ELR (cell line): ENCODE measurements at places on chromosomes 5 and 9.
A peak's percentile ranks its signal among the peaks of the same experiment; 100 is the strongest.

DNA sequence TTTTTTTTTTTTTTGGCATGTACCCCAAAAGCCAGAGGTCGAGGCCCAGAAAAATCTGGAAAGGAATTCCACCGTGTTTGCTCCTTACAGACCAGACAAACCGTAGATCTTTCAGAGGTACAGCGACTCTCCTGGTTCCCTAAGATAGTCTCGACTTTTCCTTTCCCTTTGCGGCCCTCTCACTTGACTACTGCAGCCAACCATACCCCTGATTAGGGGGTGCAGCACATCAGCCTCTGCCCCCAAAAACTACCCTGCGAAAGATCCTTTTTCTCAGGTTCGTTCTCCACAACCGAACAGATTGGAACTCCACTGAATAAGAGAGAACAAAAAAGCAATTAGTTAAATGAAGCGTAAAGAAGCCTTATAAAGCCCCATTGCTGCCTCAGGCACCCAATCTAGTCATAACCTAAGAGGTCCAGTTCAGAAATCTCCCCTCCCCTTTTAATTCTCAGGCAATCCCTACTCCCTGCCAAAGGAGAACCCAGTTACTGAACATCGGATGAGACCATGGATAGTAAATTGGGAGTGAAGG, 379 bp upstream of the TICAM2 start:
- DNase-seq: peak; percentile 30

- DNase-seq: no peak
These were observed 204.9 kb downstream of the LRRC70 start for GRCh38 chr5:62783374-62784057.

DNA sequence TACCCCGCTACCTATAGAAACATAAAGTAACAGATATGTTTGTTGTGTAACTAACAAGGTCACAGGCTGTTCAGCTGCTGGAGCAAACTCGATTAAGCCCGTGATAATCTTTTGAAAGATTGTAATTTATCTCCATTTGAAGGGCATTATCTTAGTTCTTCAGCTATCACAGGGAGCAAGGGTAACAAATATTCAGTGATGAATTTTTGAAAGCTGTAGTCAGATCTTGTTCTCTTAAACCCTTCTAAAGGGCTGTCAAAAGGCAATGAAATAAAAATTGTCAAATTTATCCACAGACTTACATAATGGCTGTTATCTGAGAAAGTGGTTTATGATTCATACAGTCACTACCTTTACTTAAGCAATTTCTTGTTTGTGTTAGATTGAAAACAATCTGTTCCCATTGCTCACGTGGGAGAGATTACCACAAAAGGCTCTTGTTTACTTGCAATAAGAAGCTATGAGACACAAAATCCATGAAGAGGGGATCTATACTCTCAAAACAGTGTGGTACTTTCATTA, 78.3 kb upstream of the ZNF608 start:
- DNase-seq: peak; percentile 28

- no peak for DNase-seq
These were observed 1.9 kb downstream of the PJA2 start for GRCh38 chr5:109407913-109408312.

- DNase-seq: no peak
These were observed 13.6 kb upstream of the AKNA start for GRCh38 chr9:114401344-114401743.

- DNase-seq: no peak
These were observed 22.0 kb downstream of the HINT1 start for GRCh38 chr5:131142970-131143617.

GRCh38 chr9:109901201-109901600, 121.2 kb downstream of the PALM2AKAP2 start:
- peak; percentile 14 for DNase-seq

DNA sequence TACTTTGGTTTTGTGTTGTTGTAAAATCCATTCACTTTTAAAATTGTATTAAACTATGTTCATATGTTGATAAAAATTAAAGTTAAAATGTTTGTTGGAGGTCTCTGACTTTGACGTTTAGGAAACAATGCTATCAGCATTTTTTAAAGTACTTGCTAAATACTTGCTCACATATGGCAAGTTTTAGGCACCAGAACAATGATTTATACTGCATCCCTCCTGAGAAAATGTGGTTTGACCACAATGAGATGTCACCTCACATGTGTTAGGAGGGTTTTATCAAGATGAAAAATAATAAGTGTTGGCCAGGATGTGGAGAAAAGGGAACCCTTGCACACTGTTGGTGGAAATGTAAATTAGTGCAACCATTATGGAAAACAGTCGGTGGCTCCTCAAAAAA, 180.8 kb downstream of the HSD17B3 start:
- no peak for DNase-seq

- no peak for DNase-seq
These were observed 10.2 kb downstream of the MAPK9 start for GRCh38 chr5:180281706-180282105.

- no peak for DNase-seq
These were observed 16.5 kb upstream of the CEP120 start for GRCh38 chr5:123439709-123440108.

DNA sequence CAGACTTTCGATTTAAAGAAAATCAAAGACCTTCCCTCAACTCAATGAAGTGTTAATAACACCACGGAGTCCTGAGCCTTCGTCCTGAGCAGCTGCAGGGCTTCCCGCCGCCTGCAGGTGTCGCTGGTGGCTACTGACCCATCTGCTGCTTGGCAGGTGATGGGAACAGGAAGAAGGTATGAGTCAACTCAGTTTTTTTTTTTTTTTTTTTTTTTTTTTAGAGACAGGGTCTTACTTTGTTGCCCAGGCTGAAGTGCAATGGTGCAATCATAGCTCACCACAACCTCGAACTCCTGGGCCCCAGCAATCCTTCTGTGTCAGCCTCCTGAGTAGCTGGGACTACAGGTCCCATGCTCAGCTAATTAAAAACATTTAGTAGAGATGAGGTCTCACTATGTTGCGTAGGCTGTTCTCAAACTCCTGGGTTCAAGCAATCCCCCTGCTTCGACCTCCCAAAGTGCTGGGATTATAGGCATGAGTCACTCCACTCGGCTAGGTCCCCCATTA, 185.7 kb upstream of the IL12B start:
- DNase-seq: peak; percentile 58

GRCh38 chr9:121207371-121207940, 5.8 kb upstream of the RAB14 start:
- DNase-seq: no peak

GRCh38 chr9:126615245-126615790, 1.6 kb downstream of the LMX1B start:
- DNase-seq: no peak

DNA sequence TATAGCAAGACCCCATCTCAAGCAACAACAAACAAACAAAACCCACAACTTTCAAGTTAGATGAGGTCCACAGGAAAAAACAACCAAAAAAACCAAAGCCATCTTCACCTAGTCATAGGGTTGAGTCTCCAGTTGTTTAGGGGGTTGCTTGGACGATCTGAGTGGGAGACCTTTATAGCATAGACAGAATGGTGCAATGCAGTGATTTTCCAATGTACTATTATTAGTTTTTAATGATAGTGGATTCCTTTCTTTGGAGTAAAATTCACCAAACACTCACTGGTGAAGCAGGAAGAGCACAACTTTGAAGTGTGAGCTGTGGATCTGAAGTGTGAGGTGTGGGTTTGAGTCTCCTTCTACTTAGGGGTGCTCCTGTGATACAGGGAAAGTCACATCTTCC, 67.0 kb upstream of the KLF9 start:
- no peak for DNase-seq

GRCh38 chr9:87684627-87685219, 41.2 kb upstream of the CTSL start:
- peak; percentile 61 for DNase-seq

DNA sequence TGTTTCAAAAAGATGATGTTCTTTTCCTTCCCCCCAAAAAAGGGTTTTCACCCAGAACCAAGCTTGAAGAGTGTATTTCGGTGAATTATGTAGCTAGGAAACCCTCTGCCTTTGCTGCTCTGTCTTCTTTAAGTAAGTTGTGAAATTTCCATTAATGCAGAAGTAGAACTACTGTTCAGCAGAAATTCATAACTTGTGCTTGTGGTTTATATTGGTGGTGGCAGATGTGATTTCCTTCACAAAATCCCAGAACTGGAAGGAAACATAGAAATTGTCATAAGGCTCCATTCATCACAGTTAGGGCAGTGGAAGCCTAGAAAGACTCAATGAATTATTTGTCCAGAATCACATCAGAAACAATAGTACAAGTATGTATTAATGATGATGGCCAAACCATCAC, 42.1 kb upstream of the DAB2 start:
- no peak for DNase-seq

- DNase-seq: no peak
These were observed 21.5 kb downstream of the CCDC187 start for GRCh38 chr9:136282272-136282861.

DNA sequence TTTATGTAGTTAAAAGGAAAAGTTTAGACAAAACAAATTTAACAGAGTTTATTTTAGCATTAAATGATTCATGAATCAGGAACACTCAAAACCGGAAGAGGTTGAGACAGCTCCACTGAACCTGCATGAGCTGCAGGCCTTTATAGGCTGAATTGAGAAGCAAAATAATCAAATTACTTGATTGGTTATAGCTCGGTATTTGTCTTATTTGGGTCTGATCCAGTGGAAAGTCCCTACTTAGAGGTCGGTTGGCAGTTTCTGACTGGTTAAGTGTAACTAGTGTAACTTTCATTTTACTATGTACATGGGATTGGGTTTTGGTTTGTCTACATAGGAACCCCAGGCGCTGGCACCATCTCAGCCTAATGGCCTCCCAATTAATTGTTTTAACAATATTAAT, 74.1 kb upstream of the PIK3R1 start:
- peak; percentile 63 for DNase-seq

GRCh38 chr5:18699681-18700080, 1065.4 kb downstream of the TAF11L14 start:
- no peak for DNase-seq

GRCh38 chr9:113299800-113300292, 3.3 kb downstream of the RNF183 start:
- no peak for DNase-seq

GRCh38 chr9:35687306-35687705, 2.4 kb downstream of the TPM2 start:
- no peak for DNase-seq

GRCh38 chr9:90219548-90220118, 423.0 kb downstream of the DIRAS2 start:
- no peak for DNase-seq

DNA sequence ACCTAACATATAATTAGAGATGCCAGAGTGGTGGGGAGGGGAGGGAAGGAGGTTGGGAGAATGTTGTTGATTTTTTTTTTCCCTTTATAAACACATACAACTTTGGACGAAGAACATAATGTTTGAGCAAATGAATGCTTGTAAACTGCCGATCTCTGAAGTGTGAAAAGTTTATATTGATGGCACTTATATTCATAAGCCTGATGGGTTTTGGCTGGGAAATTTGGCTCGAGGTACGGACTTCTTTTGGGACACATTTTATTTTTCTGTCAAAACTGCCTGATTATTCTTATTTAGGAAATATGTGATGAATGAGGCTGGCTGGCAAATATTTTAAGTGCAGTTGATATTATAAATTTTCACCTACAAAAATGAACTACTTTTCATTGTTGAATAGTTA, 9.9 kb downstream of the DAPK1 start:
- no peak for DNase-seq

DNA sequence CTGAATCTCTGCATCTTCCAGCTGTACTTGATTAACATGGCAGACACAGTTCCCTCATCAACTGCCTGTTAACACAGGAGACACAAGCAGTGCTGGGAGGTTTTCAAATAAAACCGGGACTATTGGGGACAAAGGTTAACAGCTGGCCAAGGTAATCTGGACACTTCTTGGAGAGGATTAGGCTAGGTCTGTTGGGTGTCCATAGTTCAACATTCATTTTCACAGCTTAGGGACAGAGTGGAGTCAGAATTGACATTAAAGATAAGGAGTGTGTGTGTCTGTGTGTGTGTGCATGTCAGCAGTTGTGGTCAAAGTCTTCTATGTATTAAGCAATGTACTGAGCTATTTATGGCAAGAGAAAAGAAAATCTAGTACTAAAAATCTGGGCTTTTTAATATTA, 216.2 kb downstream of the MED10 start:
- no peak for DNase-seq

DNA sequence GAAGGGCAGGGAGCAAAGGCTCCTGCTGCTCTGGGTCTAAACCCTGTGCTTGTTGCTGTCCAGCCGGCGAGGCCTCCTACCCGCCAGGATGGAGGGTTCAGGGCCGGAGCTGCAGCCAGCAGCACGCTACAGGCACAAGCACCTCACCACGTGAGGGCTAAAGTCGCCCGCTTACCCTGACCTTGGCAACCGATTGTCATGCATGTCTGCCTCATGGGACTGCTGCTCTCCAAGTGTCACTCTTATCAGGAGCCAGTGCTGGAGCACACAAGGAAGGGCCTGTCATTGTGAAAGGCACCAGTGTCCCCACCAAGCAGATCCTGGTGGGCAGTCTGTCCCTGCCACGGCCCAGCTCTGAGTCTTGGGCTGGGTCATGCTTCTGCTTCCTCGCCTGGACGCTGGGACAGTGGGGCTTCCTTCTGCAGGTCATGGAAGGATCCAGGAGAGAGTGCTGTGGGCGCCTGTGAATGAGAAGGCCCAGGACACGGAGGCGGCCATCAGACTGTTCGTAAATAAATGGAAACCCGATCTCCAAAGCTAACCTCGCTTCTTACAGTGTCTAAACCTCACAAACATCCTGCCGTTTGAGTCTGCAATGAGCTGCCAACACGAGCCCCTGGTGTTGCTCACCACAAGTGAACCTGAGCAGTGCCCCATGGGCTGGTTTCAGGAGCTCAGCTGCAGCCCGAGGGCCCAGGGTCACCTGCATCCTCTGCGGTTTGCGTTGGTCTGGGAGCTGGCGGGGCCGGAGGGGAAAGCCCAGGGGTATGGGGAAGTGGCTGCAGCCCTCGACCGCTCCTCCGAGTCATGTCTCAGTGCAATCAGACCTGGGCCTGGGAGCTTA, 58.2 kb upstream of the RXRA start:
- no peak for DNase-seq

DNA sequence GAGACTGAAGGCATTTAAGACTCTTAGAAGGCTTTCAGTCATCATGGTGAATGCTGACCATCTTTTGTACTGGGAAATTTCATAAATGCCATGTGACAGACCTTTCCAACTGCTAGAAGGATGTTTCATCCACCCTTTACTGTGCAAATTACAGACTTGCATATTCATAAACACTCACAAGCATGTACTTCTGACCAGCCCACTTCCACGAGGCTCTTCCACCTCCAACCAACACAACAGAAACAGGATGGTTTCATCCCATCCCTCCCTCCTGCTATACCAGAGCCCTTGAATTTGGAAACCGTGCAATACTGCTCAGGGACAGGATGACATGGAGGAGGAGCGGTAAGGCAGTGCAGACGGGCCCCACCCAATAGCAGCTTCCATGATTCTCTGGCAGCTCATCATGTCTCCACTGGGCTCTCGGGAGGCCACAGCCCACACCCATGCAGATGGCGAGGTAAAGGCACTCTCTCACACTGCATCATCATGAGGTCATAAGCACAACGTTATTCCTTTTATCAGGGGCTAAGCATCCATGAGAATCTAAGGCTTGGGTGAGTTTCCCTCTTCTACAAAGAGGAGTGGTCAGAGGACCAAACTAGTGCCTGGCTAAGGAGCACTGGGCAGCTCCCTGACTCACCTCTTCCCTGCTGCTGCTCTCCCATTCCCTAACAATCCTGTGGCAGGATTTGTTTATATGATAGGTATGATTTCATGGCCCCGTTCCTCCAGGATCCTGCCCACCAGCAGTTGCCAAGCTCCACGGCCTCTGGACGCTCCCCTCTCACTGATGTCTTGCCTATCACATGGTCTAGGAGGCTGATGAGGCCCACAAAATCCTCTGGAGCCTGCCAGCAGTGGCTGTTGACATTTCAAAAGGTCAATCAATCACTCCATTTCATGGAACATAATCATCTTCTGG, 94.4 kb upstream of the FSTL4 start:
- peak; percentile 42 for DNase-seq
